ENCODE measurements at places on chromosomes 12 and 14. TPM values are rescaled to one million over a fixed set of nuclear protein-coding genes. Genes with fewer than 3 reads are reported as not detected.
A peak's percentile ranks its signal among the peaks of the same experiment; 100 is the strongest.

The CCDC175 gene
- not detected for polyA plus RNA-seq

The TAS2R43 gene
- polyA plus RNA-seq: not detected

The RTL1 gene
- not detected for polyA plus RNA-seq

The GARIN6 gene
- not detected for polyA plus RNA-seq

The RPL10L gene
- not detected for polyA plus RNA-seq

The SNAPC1 gene
- 3.2 TPM for polyA plus RNA-seq

The RNFT2 gene
- polyA plus RNA-seq: not detected

DNA sequence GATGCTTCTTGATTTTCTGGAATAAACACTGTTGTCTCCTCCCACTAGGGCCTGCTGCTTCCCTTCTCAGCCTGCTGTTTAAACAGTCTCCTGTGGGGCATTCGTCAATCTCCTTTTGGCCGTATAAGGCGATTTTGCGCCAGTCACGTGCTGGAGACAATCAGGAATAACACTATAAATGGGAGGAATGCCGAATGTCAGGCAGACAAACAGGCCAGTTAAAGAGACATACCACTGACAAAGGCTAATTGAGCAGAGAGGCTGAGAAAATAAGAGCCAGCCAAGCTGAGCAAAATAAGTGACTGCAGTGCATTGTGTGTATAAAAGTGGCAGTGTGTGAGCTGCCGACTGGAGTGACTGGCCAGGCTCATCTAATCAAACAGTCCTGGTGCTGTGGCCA lies 23.3 kb downstream of the DMAC2L start:
- no peaks in the 10 kb centered on the region for H3K4me1 ChIP-seq
- peaks cover 39% of the 10 kb centered on the region for H3K36me3 ChIP-seq
- DNase-seq: no peak
- H3K27ac ChIP-seq: no peak overlapping the region

GRCh38 chr12:104130760-104131159 lies 7.2 kb downstream of the NFYB start:
- DNase-seq: no peak
- peaks cover 4% of the 10 kb centered on the region for H3K4me1 ChIP-seq
- no peak overlapping the region for H3K4me3 ChIP-seq
- no peaks in the 10 kb centered on the region for H3K27me3 ChIP-seq

GRCh38 chr12:116818341-116818856 lies 62.8 kb downstream of the HRK start:
- DNase-seq: peak; percentile 37
- peaks cover 10% of the 10 kb centered on the region for H3K4me1 ChIP-seq
- H3K27me3 ChIP-seq: no peaks in the 10 kb centered on the region

DNA sequence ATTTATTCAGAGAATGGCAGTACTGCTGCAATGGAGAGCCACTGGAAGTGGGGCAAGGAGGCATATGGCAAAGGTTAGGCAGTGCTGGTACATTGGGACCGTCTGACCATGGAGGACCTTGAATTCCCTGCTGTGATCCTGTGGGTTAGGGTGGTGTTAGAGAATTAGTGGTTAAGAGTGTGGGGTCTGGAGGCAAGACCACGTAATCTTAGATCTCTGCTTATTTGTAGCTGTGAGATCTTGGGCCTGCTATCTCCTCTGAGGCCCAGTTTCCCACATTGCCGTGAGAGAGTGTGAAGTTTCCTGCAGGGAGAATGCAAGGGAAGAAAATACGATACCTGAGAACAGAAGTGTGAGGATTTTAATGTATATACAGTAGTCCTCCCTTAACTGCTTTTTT lies 147.7 kb downstream of the ERC1 start:
- H3K36me3 ChIP-seq: peaks cover 3% of the 10 kb centered on the region
- DNase-seq: no peak
- no peak overlapping the region for H3K4me3 ChIP-seq
- H3K4me1 ChIP-seq: no peaks in the 10 kb centered on the region
- no peaks in the 10 kb centered on the region for H3K27me3 ChIP-seq
- H3K27ac ChIP-seq: no peak overlapping the region

DNA sequence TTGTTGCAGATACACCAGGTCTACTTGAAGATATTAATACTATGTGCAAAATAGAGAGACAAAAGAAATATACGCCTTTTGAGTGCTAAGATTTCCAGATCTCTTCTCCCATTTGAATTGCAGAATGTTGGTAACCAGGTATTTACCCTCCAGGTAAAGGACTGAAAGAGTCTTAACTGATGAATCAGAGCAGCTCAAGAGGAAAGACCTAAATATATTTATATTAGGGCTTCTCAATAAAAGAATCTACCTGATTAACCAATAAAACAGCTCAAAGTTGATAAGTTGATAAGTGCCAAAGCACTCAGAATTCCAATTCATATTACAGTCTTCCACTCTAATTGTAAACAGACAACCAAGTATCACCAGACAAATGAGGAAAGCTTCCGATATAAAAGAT lies 59.2 kb downstream of the ZNF641 start:
- peaks cover 7% of the 10 kb centered on the region for H3K4me1 ChIP-seq
- H3K36me3 ChIP-seq: no peaks in the 10 kb centered on the region
- no peak for DNase-seq
- no peak overlapping the region for H3K27ac ChIP-seq
- H3K27me3 ChIP-seq: no peaks in the 10 kb centered on the region

DNA sequence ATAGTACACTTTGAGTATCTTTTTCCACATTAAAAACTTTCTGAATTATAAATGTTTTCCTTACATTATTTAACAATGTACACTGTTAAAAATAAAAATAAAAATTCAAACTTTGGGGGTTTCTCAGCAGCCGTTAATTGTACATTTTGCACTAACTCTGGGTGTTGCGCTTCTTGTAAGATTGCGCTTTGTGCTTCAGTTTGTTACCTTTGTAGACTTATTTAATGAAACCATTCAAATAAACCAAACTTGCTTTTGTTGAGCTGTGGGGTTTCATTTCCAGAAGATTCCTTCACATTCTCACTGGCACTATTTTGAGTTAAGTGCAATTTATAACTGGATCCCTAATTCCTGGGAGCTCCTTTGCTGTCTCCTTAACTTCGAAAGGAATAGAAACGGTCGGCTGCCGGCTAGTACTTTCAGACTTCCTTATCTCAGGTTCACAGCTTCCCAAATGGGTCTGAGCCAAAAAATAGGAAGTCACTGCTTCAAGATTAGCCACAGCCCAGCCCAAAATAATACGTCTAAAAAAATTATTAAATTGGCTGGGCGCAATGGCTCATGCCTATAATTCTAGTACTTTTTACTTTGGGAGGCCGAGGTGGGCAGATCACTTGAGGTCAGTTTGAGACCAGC lies 38.2 kb downstream of the RAD52 start:
- DNase-seq: peak; percentile 27
- no peak overlapping the region for H3K27ac ChIP-seq
- H3K36me3 ChIP-seq: peaks cover 91% of the 10 kb centered on the region
- H3K27me3 ChIP-seq: no peaks in the 10 kb centered on the region
- no peak overlapping the region for H3K4me3 ChIP-seq
- H3K4me1 ChIP-seq: peaks cover 16% of the 10 kb centered on the region

DNA sequence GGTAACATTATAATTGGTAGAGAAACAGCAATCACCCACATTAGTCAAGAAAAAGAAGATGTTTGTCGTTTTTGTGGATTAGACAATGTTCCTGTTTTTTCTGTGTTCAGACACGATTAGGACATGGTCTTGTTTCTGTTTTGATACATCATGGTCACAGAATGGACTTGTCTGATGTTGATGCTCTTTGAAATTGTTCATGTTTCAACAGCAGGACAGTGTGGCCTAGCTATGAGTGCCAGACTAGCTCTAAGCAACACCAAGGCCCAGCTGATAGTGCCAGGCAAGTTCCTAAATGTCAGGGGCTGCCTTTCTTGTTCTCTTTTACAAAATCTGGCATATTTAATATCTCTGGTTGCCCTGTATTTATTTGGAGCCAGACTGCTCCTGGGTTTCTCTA lies 40.9 kb upstream of the TOMM20L start:
- peaks cover 6% of the 10 kb centered on the region for H3K4me1 ChIP-seq
- no peak for DNase-seq
- H3K4me3 ChIP-seq: no peak overlapping the region
- peak overlapping the region; percentile 79 for H3K27ac ChIP-seq

DNA sequence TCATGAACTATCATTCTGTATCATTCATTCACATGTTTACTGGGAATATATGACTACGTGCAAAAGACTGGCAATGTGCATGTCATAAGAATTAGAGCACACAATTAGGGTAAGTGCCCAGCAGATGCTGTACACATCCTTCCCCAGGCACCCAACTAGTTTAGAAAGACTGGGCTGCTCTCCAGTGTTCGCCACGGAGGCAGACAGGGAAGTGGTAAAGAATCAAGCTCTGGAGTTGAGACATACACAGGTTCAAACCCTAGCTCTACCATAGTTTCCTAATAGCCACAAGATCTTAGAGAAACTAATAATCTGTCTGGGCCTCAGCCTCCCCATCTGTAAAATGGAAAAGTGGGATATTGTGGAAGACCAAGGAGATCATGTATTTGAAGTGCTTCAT lies 6.8 kb downstream of the TMCC3 start:
- H3K4me1 ChIP-seq: peaks cover 50% of the 10 kb centered on the region
- H3K27me3 ChIP-seq: peaks cover 18% of the 10 kb centered on the region
- H3K36me3 ChIP-seq: no peaks in the 10 kb centered on the region
- H3K4me3 ChIP-seq: peak overlapping the region; percentile 70
- peak overlapping the region; percentile 94 for H3K27ac ChIP-seq

DNA sequence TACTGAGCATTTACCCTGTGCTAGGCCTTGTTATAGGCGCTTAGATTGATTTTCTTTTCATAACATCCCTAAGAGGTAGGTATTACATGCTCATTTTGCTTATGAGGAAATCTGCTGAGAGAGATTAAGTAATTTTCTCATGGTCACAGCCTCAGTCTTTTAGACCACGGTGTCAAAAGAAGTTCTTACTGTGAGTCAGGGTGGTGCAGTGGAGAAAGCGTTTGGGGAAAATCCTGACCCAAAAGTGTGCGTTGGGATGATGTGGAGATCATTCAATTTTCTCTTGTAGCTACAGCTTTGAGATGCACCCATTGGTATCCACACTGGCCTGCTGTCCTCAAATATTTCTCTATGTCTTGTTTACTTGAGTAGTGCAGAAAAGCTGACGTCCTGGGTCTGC lies 8.2 kb downstream of the ANG start:
- no peaks in the 10 kb centered on the region for H3K27me3 ChIP-seq
- peaks cover 21% of the 10 kb centered on the region for H3K36me3 ChIP-seq
- H3K27ac ChIP-seq: no peak overlapping the region
- no peak for DNase-seq
- H3K4me1 ChIP-seq: peaks cover 12% of the 10 kb centered on the region

GRCh38 chr12:61355105-61355504 lies 905.1 kb upstream of the USP15 start:
- no peaks in the 10 kb centered on the region for H3K4me1 ChIP-seq
- no peak overlapping the region for H3K27ac ChIP-seq
- no peaks in the 10 kb centered on the region for H3K27me3 ChIP-seq
- no peaks in the 10 kb centered on the region for H3K36me3 ChIP-seq

DNA sequence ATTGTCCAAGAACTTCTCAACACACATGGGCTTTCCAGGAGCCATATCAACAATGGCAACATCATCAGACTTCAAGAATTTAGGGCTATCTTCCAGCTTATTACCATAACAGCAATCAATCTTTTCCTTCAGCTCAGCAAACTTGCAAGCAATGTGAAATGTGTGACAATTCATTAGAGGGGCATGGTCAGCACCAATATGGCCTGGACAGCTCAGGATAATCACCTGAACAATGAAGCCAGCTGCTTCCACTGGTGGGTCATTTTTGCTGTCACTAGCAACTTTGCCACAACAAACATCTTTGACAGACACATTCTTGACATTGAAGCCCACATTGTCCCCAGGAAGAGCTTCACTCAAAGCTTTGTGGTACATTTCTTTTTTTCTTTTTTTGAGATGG lies 5.9 kb upstream of the NEDD1 start:
- peaks cover 2% of the 10 kb centered on the region for H3K27me3 ChIP-seq
- DNase-seq: no peak
- no peaks in the 10 kb centered on the region for H3K36me3 ChIP-seq

DNA sequence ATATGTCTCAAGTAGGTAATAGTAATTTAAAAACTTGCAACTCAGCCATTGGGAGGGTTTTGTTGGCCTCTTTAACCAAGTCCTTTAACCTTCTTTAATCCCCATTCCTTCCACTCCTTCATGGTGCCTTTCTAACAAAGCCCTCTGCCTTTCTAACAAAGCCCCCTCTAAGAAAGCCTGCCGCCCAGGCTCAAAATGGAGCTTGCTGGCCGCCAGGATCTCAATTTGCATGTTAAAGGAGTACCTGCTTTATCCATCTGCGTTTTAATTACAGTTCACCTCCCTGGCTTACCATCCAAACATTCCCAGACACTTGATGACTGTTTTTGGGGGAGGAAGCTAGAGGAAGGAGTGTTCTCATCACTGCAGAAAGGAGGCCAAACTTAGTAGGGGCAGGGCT lies 183.4 kb downstream of the PTPN11 start:
- no peak overlapping the region for H3K4me3 ChIP-seq
- H3K27ac ChIP-seq: no peak overlapping the region
- no peak for DNase-seq
- no peaks in the 10 kb centered on the region for H3K27me3 ChIP-seq

DNA sequence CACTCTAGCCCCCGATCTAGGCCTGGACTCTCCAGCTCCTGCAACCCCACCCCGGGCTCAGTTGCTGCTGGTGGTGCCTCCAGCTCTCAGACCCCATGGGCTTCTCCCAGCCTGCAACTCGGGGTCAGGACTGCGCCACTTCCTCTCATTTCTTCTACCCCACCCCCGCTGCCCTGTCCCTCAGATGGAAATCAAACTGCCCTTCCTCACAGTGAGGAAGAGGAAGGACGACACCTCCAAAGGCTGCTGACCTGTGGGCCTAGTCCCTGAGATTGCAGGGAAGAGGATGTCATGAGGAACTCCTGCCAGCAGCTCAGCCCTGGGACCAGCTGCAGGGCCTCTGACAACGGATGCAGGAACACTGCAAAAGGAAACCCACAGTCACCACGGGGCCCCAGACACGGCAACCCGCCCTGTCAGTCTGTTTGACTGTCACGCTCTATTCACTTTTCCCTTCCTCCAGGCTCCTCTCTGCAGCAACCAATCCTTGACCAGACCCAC lies 29.3 kb upstream of the PNMA1 start:
- DNase-seq: peak; percentile 70
- H3K27ac ChIP-seq: peak overlapping the region; percentile 78
- no peaks in the 10 kb centered on the region for H3K27me3 ChIP-seq

GRCh38 chr14:99721792-99722516 lies 37.9 kb downstream of the CYP46A1 start:
- DNase-seq: no peak
- no peak overlapping the region for H3K4me3 ChIP-seq
- H3K27ac ChIP-seq: no peak overlapping the region
- H3K36me3 ChIP-seq: no peaks in the 10 kb centered on the region
- no peaks in the 10 kb centered on the region for H3K4me1 ChIP-seq

DNA sequence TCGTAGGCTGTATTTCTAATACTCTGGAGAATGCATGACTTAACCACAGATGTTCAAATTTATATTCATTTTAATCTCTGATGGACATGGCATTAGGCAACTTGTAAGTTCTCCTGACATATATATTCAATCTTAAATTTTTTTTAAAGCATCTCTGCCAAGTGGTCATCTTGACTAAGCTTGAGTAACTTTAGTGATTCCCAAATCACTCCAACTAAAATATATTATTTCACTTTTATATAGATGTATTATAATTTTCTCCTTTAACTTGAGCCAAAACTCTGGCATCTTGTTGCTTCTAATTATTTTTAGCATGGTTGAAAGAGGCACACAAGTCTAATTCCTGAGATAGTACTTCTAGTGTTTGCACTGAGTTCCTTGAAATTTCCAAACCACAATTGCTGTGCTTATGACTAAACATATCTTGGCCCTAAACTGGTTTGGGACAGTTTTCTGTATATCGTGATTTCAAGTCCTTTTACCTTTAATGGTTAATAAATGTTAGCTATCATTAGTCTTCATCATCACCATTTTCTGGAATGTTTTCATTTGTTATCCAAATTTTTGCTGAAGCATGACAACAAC lies 8.4 kb downstream of the LRFN5 start:
- no peak overlapping the region for H3K27ac ChIP-seq
- no peaks in the 10 kb centered on the region for H3K4me1 ChIP-seq
- no peak overlapping the region for H3K4me3 ChIP-seq
- no peaks in the 10 kb centered on the region for H3K36me3 ChIP-seq
- peaks cover 11% of the 10 kb centered on the region for H3K27me3 ChIP-seq

Measured in CD14-positive monocyte (primary cell).